ENCODE measurements at places on chromosomes 16 and 17. TPM values are rescaled to one million over a fixed set of nuclear protein-coding genes. Genes with fewer than 3 reads are reported as not detected.

DNA sequence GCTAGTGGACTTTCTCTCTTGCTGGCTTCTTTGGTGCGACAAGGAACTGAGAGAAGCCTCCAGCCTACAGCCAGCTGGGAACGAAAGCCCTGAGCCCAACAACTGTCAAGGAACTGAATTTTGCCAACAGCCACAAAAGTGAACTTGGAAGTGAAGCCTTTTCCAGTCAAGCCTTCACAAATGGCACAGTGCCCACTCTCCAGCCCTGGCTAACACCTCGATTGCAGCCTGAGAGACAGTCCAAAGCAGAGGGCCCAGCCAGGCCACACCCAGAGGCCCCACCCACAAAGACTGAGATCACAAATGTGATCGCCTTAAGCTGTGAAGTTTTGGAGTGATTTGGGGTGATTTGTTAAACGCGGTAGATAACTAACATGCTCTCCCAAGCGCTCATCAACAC lies 244.6 kb upstream of the SDK2 start:
- no peak overlapping the region for H3K4me3 ChIP-seq
- no peak overlapping the region for H3K27ac ChIP-seq
- H3K27me3 ChIP-seq = no peaks in the 10 kb centered on the region
- DNase-seq = no peak
- H3K36me3 ChIP-seq = no peaks in the 10 kb centered on the region
- H3K4me1 ChIP-seq = no peaks in the 10 kb centered on the region

- peaks cover 10% of the 10 kb centered on the region for H3K4me1 ChIP-seq
- no peak overlapping the region for H3K27ac ChIP-seq
- no peaks in the 10 kb centered on the region for H3K27me3 ChIP-seq
- H3K36me3 ChIP-seq = no peaks in the 10 kb centered on the region
- no peak for DNase-seq
Measured at GRCh38 chr16:50845296-50845695, 103.4 kb downstream of the CYLD start.

DNA sequence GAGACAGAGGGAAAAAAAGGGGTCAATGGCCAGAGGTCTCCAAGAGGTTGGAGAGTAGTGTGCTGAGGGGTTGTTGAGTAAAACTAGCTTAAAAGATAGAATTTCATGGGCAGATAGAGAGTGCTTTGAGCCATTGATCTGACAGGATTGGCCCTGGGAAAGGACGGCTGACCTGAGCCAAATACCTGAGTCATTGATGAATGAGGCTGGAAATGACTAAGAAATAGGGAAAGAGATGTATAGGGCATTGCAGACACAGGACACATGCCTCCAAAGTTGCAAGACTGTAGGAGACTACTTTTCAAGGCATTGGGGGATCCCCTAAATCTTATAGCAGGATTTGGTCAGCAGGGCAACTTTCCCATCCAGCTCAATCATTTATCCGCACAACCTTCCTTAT lies 168.7 kb downstream of the ABCC12 start:
- no peaks in the 10 kb centered on the region for H3K27me3 ChIP-seq
- no peak overlapping the region for H3K27ac ChIP-seq
- H3K36me3 ChIP-seq = no peaks in the 10 kb centered on the region
- H3K4me3 ChIP-seq = no peak overlapping the region
- no peak for DNase-seq

DNA sequence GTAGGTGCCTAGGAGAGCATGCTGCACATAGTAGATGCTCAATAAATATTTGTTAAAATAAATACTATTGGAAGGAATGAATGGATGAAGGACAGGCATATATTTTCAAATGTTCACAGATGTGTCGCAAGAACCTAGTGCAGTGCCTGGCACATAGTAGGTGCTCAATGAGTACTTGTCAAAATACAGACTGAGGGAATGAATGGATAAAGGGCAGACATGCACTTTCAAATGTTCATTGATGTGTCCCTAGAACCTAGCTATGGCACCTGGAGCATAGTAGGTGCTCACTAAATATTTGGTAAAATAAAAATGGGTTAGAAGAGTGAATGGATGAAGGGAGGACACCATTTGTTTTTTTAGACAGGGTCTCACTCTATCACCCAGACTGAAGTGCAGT lies 26.1 kb downstream of the XYLT1 start:
- H3K4me1 ChIP-seq = peaks cover 3% of the 10 kb centered on the region
- no peaks in the 10 kb centered on the region for H3K36me3 ChIP-seq
- no peak overlapping the region for H3K4me3 ChIP-seq
- no peak for DNase-seq

DNA sequence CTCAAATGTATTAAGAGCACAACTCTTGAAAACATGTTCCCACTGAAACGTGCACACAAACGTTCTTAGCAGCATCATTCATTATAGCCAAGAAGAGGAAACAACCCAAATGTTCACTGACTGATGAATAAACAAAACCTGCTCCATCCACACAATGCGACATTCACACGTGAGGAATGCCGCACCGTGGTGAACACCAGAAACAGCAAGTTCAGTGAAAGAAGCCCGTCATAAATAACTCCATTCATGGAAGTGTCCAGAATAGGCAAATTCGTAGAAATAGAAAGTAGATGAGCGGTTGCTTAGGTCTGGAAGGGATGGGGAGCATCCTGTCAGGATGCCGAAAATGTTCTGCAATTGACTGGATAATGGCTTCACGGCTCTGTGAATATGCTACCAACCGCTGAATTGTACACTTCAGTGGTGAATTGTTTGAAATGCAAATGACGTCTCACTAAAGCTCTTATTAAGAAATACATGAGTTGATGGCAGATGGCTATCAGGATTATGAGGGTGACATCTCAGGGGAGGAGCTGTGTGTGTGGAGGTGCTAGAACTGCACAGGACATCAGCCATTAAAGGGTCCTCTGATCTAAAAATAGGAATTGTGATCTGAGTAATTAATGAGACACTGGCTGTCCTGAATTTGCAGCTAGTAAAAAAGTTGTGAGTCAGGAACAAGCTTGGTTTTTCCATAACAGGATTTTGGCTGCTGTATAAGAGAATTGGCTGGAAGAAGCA lies 771.0 kb downstream of the KCNJ18 start:
- H3K27me3 ChIP-seq = no peaks in the 10 kb centered on the region
- no peaks in the 10 kb centered on the region for H3K36me3 ChIP-seq
- no peak overlapping the region for H3K4me3 ChIP-seq
- no peaks in the 10 kb centered on the region for H3K4me1 ChIP-seq
- H3K27ac ChIP-seq = no peak overlapping the region

GRCh38 chr17:47870056-47870455 lies 19.1 kb upstream of the SP6 start:
- no peaks in the 10 kb centered on the region for H3K36me3 ChIP-seq
- no peak overlapping the region for H3K4me3 ChIP-seq
- peaks cover 9% of the 10 kb centered on the region for H3K4me1 ChIP-seq
- no peak overlapping the region for H3K27ac ChIP-seq
- no peak for DNase-seq

DNA sequence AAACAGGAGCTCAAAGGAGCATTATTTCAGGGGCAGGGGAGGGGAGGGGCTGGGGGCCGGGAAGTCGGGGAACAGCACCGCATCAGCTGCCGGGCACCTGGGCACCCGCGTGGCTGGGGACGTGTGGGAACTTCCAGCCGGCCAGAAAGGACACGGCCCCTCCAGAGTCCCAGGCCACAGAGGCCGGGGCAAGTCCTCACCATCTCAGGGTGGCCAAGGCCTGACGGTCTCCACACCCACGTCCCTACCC lies 1.1 kb downstream of the PGAP6 start:
- no peaks in the 10 kb centered on the region for H3K27me3 ChIP-seq
- H3K4me3 ChIP-seq = peak overlapping the region; percentile 98
- H3K4me1 ChIP-seq = peaks cover 46% of the 10 kb centered on the region
- H3K36me3 ChIP-seq = no peaks in the 10 kb centered on the region

DNA sequence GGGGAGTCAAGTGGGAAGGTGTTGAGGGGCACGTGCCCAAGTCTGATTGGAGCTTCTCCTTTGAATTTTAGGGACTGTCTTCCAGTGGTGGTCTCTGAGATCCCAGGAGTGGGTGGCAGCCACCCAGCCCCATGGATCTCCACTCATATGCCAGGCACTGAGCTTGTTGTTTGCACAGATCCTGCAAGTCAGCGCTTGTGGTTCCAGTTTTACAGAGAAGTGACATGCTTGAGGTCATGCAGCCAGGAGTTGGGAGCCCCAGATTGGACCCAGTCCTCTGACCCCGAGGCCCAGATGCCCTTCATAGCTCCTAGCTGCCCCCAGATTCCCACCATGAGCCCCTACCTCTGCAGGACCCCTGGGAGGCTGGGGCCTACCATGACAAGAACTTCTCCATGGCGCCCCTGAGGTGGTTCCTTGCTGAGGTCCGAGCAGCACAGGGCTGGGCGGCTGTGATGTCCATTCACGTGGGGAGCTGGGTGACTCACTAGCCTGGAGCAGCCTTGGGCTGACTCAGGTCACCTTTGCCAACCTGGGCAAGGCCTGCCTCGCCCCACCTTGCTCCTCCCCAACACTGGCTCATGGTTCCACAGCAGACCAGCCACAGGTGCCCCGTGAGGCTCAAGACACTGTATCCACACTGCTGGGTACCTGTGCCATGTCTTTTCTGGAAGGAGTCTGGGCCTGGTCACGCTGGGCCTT lies 47.4 kb downstream of the RAI1 start:
- H3K27me3 ChIP-seq = peaks cover 3% of the 10 kb centered on the region
- no peak overlapping the region for H3K27ac ChIP-seq
- peak; percentile 42 for DNase-seq
- H3K36me3 ChIP-seq = peaks cover 4% of the 10 kb centered on the region
- H3K4me3 ChIP-seq = no peak overlapping the region

GRCh38 chr16:86734543-86735460 lies 156.5 kb downstream of the FOXL1 start:
- no peak overlapping the region for H3K27ac ChIP-seq
- no peak overlapping the region for H3K4me3 ChIP-seq
- H3K36me3 ChIP-seq = no peaks in the 10 kb centered on the region

- H3K27me3 ChIP-seq = no peaks in the 10 kb centered on the region
- no peaks in the 10 kb centered on the region for H3K36me3 ChIP-seq
- H3K4me1 ChIP-seq = peaks cover 8% of the 10 kb centered on the region
- no peak overlapping the region for H3K4me3 ChIP-seq
Measured at GRCh38 chr16:88465387-88465983, 12.4 kb downstream of the ZFPM1 start.

DNA sequence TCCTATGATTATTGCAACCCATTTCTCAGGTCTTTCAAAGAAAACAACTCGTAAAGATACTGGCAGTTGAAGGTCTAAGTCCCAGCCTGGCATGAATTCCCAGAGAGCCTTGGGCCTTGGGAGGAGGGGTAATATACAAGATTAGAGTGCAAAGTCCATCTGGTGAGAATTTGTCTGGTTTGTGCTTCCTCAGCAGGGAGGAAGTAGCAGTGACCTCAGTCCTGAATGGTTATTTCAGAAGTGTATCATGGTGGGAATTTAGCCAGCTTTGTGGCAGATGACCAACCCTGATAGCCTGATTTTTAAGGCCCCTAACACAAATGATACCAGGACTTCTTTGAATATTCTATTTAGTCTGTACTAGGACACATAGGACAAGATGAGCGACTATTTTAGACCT lies 151.2 kb upstream of the TBX2 start:
- H3K27ac ChIP-seq = no peak overlapping the region
- no peak overlapping the region for H3K4me3 ChIP-seq
- no peaks in the 10 kb centered on the region for H3K36me3 ChIP-seq
- H3K4me1 ChIP-seq = peaks cover 48% of the 10 kb centered on the region
- no peak for DNase-seq

- DNase-seq = no peak
- peaks cover 16% of the 10 kb centered on the region for H3K36me3 ChIP-seq
- H3K4me1 ChIP-seq = no peaks in the 10 kb centered on the region
- H3K4me3 ChIP-seq = no peak overlapping the region
- H3K27me3 ChIP-seq = no peaks in the 10 kb centered on the region
Measured at GRCh38 chr16:89981414-89981813, 32.9 kb downstream of the DEF8 start.

DNA sequence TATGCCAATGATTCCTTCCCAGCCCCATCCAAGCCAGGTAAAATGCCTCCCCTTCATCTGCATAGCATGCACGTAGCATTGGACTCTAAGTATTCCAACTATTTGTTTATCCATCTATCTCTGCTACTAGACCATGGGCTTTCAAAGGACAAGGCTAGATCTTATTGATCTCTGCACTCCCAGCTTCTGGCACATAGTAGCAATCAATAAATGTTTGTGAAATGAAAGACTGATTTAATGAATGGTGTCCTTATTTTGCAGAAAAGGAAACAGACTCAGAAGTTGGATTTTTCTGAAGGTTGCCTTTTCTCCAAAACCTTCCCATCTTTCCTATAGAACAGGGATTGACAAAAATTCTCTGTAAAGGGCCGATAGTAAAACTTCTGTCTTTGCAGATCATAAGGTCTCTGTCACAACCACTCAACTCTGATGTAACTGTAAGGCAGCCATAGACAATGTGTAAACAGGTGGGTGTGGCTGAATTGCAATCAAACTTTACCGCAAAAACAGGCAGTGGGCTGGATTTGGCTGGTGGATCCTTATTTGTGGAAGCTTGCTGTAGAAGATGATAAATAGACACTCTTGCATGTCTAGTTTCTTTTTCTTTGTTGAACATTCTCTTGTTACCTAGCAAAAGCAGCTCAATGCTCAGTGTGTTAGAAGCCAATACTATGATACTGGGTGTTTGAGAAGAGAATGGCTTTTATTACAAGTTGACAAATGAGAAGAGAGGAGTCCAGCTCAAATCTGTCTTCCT lies 7.6 kb upstream of the CMTR2 start:
- no peaks in the 10 kb centered on the region for H3K36me3 ChIP-seq
- H3K27me3 ChIP-seq = no peaks in the 10 kb centered on the region
- no peaks in the 10 kb centered on the region for H3K4me1 ChIP-seq
- no peak for DNase-seq
- no peak overlapping the region for H3K27ac ChIP-seq

- H3K36me3 ChIP-seq = no peaks in the 10 kb centered on the region
- no peak overlapping the region for H3K4me3 ChIP-seq
- DNase-seq = no peak
- H3K4me1 ChIP-seq = peaks cover 32% of the 10 kb centered on the region
- no peak overlapping the region for H3K27ac ChIP-seq
Measured at GRCh38 chr16:84704253-84704652, 4.5 kb downstream of the USP10 start.

DNA sequence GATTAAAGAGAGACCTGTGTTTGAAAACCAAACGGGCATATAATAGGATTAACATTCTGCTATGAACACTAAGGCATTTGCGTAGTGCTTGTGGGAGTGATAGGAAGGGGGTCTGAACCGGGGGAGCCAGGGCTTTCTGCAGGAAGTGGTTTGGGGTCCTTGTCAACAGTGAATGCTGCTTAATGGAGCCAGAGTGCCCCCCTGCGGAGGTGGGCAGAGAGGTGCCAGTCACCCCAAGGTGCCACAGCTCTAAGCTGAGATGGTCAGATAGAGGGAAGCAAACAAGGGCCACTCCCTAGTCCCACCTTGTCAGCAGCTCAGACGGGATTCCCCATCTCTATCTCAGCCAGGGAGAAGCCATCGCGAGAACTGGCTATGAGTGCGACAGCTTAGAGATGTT lies 17.7 kb downstream of the NAA60 start:
- no peaks in the 10 kb centered on the region for H3K27me3 ChIP-seq
- DNase-seq = no peak
- no peak overlapping the region for H3K4me3 ChIP-seq
- peaks cover 42% of the 10 kb centered on the region for H3K4me1 ChIP-seq
- no peak overlapping the region for H3K27ac ChIP-seq

Gene ELMO3
- 26.2 TPM for total RNA-seq

Gene KCNJ12
- 2.4 TPM for total RNA-seq

Gene BCL6B
- 21.0 TPM for total RNA-seq
